Adrenal gland (tissue), 19 donors: ENCODE measurements at places on chromosomes 4 and X.

DNA sequence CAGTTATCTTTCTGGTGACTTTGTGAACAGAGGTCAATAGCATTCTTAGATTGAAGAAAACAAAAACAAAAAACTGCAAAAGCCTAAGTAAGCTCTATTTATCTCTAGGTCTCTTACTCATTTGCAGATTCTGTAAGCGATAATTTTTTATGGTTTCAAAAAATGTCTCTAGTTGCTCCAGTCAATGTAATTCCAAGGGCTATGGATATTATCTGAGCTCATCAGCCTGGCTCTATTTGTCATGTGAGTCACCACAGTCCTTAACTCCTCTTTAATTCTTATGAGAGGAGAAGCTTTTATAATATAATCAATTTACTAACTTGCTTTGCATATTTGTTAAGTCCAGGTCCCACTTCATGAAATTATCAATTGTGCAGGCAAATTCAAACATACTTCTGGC lies 79.1 kb downstream of the NPFFR2 start:
- no peak for DNase-seq

DNA sequence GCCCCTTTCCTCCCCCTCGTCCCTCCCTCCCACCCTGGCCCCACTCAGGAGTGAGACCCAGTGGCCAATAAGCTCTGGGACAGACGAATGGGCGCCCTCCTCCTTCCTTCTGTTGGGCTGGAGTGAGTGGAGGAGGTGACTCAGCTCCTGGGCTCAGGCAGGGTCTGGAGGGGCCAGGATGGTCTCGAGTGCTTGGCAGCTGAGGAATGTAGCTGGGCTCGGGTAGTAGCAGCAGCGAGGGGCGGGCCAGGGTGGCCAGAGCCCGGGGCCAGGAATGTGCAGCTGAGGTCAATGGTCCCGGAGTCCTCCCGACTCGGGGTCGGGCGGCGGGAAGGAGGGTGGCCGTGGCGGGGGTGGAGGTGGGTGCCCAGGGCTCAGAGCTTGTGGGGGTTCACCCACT lies 15.0 kb downstream of the G6PD start:
- no peak for DNase-seq

GRCh38 chrX:110418316-110419235 lies 59.9 kb downstream of the RTL9 start:
- peak; percentile 35 for DNase-seq

DNA sequence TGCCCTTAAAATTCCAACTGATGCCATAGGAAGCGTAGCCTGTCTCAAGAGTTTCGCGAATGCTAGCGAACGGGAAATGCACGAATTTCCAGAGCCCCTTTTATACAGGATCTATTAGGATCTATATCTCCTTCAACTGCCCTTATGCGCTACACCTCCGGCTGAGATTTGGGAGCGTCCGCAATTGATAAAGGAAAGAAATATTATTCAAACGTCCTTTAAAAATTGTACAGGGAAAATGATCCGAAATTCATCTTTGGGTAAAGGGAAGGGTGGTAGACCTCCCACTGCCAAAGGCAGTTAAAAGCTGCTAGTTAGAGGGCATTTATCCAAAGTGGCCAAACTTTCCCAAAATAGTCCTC lies 609 bp downstream of the NR3C2 start:
- DNase-seq, result no peak

GRCh38 chr4:176949029-176949428 lies 156.3 kb upstream of the VEGFC start:
- no peak for DNase-seq

GRCh38 chrX:132568291-132568690 lies 79.5 kb upstream of the MBNL3 start:
- DNase-seq, result no peak

GRCh38 chr4:150173432-150173861 lies 95.2 kb downstream of the DCLK2 start:
- DNase-seq, result no peak

DNA sequence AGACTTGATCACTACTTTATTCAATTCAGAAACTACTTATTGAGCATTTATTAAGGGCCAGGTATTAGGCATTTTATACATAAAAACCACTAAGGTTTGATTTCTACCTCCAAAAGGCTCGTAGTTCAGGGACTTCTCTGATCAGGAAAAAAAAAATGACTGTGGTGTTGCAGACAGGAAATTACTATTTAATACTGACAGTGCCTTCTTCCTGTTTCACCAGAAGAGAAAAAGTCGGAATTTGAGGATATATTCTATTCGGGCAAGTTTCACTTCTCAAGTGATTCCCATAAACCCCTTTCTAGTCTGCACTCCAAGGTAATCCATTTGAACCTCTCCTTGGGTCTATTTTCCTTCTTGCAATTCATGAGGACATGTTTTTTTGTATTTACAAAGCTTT lies 15.3 kb upstream of the TASL start:
- no peak for DNase-seq

GRCh38 chr4:52095374-52095773 lies 44.3 kb downstream of the SPATA18 start:
- DNase-seq, result no peak

DNA sequence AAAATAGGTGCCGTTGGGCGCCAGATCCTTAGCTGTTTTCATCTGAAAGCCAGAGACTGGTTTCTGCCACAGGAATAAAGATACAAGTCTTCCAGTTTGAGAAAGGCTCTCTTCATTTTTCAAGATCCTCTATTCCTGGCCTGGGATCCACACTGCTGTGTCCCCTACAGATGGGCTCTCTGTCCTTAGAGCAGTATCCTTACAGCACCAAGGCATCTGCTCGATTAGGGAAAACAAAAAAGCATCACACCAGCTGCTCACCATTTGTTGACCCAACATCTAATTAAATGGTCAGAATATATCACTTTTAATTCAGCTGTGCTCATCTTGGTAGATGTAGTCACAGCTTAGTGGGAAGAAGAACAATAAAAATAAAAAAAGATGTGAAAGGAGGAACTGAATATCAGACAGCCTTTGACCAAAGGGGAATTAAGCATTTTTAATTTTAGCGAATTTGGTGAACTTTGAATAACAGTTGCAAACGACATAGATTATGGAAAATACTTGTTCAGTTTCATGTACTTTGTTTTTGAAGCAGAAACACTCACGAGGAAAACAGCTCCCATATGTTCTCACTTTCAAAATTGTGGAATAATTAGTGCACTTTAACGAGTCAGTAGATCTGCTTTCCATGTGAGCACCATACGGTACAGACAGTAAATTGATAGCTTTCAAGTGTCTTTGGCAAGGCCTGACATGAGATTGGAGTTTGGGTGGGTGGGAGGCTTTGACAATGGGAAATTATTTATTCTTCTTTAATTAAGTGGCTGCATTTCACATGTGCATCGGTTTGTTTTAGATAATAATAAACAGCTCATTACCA lies 148.4 kb upstream of the CLNK start:
- no peak for DNase-seq

GRCh38 chrX:24005028-24005427 lies 22.0 kb downstream of the KLHL15 start:
- DNase-seq, result no peak

DNA sequence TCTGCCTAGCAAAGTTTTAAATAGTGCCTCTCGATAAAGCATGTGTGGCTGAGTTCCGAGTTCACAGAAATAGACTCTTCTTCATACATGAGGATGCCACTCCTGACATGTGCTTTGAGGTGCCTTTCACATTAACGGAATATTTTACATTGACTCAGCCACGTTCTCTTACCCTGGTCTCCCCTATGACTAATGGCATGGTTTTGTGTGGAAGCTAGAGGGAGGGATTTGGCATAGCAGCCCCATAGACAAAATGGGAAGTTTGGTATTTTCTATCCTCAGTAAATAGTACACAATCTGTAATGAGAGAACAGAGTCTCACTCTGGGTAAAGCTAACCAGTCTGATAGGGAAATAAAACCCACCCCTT lies 68.9 kb downstream of the PCDH19 start:
- DNase-seq, result no peak

GRCh38 chr4:37690976-37691375 lies 4.8 kb upstream of the RELL1 start:
- DNase-seq, result no peak

- DNase-seq, result no peak
Measured at GRCh38 chrX:17830211-17830610, 30.9 kb downstream of the RAI2 start.
